ENCODE measurements at places on chromosomes 7 and 10. TPM values are rescaled to one million over a fixed set of nuclear protein-coding genes. Genes with fewer than 3 reads are reported as not detected.

GRCh38 chr7:76122516-76123239, 74.8 kb downstream of the MDH2 start:
- H3K27ac ChIP-seq, result no peak overlapping the region
- DNase-seq, result no peak
- H3K4me1 ChIP-seq, result peaks cover 7% of the 10 kb centered on the region

DNA sequence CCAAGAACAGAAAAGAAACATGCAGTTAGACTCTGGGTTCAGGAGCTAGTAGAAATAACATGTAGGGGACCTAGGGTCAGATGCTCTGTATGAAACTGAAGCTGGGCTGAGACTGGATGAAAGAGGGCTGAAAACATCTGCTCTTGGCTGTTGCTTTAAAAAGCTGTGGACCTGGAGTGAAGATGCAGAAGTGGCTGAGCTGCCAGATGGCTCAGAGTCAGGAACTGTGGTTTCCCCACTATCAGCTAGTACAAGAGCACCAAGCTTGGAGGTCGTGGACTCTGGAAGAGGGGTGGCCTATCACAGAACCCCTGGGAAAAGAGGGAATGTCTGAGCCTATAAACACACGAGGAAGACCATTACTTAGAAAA, 5.9 kb downstream of the ADK start:
- H3K36me3 ChIP-seq, result no peaks in the 10 kb centered on the region
- H3K27ac ChIP-seq, result no peak overlapping the region

GRCh38 chr7:77370606-77371005, 45.5 kb downstream of the GSAP start:
- no peaks in the 10 kb centered on the region for H3K27me3 ChIP-seq
- H3K27ac ChIP-seq, result peak overlapping the region; percentile 5
- DNase-seq, result no peak
- H3K36me3 ChIP-seq, result no peaks in the 10 kb centered on the region
- H3K4me1 ChIP-seq, result no peaks in the 10 kb centered on the region

- DNase-seq, result no peak
- no peak overlapping the region for H3K4me3 ChIP-seq
- H3K36me3 ChIP-seq, result 0 out of 2 replicates have a peak, but pooled peaks cover 2% of the 10 kb centered on the region
- H3K27ac ChIP-seq, result peak overlapping the region; percentile 29
Measured at GRCh38 chr7:6658618-6659345, 21.7 kb downstream of the ZNF316 start.

DNA sequence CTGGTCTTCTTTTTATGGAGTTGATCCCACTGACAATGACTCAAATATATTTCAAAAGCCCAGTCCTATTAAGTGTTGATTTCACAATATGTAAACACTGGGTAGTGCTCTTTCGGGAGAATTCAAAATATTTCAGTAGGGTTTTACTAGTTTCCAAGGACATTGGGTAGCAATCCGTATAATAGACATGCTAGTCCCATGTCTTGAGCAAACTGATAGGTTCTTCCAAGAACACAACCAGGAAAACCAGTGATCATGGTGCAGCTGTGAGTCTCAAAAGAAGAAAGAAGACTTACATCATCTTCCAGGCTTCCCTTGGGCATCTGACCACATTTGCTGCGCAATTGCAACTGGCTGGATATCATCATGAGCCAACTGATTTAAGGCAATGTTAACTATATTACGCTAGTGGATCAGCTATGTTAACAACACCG, 59.3 kb upstream of the APBB1IP start:
- H3K27ac ChIP-seq, result no peak overlapping the region
- no peaks in the 10 kb centered on the region for H3K36me3 ChIP-seq
- no peak overlapping the region for H3K4me3 ChIP-seq
- no peak for DNase-seq

- DNase-seq, result no peak
- no peaks in the 10 kb centered on the region for H3K27me3 ChIP-seq
- H3K36me3 ChIP-seq, result no peaks in the 10 kb centered on the region
- no peaks in the 10 kb centered on the region for H3K4me1 ChIP-seq
- no peak overlapping the region for H3K4me3 ChIP-seq
- no peak overlapping the region for H3K27ac ChIP-seq
Measured at GRCh38 chr10:111593578-111593977, 516.7 kb downstream of the ADRA2A start.

DNA sequence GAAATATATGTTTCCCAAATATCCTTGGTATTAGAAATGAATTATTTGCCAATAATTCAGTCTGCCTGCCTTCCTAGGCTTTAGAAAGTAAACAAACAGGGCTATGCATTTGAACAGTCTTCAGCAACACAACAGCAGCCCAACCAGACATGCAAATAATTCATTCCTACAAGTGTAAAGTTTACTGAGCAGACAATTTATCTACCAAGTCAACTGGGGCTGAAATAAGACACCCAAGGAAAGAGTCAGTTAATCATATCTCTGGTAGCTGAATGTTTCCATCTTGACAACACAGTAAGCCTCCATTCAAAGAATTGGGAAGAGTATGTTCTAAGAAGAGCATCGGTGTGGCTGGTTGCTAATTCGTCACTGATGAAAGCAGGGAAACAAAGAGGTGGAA, 38.4 kb downstream of the AIFM2 start:
- no peak for DNase-seq
- no peaks in the 10 kb centered on the region for H3K36me3 ChIP-seq
- no peaks in the 10 kb centered on the region for H3K27me3 ChIP-seq
- H3K4me3 ChIP-seq, result no peak overlapping the region

DNA sequence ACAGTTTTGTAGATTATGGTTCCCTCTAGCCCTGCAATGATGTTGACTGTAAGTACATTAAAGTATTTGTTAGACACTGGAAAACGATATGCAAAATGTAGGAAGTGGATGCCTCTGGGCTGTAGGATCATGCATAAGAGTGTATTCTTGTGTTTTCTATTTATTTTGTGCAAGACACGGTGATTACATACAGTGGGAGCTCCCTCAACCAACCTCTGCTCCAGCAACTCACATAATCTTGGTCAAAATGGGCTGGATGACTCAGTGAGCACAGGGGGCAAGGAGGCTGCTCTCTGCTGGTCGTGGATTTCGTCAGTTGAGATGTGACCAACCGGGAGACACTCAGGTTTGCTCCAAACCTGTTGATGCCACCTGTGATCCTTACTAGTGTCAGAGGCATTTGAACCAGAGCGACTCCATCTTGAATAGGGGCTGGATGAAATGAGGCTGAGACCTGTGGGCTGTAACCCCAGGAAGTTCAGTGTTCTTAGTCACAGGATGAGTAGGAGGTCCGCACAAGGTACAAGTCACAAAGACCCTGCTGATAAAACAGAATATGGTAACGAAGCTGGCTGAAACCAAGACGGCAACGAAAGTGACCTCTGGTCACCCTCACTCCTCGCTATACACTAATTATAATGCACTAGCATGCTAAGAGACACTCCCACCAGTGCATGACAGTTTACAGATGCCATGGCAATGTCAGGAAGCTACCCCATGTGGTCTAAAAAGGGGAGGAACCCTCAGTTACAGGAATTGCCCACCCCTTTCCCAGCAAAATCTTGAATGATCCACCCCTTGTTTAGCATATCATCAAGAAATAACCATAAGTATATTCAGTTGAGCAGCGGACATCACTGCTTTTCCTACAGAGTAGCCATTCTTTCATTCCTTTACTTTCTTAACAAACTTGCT, 56.4 kb upstream of the FAM20C start:
- no peak for DNase-seq
- H3K4me3 ChIP-seq, result no peak overlapping the region
- H3K27ac ChIP-seq, result no peak overlapping the region
- no peaks in the 10 kb centered on the region for H3K27me3 ChIP-seq
- no peaks in the 10 kb centered on the region for H3K36me3 ChIP-seq
- H3K4me1 ChIP-seq, result no peaks in the 10 kb centered on the region

GRCh38 chr10:6474871-6475270, 105.2 kb downstream of the PRKCQ start:
- no peaks in the 10 kb centered on the region for H3K36me3 ChIP-seq
- no peak for DNase-seq
- no peaks in the 10 kb centered on the region for H3K27me3 ChIP-seq
- no peak overlapping the region for H3K4me3 ChIP-seq
- no peaks in the 10 kb centered on the region for H3K4me1 ChIP-seq

DNA sequence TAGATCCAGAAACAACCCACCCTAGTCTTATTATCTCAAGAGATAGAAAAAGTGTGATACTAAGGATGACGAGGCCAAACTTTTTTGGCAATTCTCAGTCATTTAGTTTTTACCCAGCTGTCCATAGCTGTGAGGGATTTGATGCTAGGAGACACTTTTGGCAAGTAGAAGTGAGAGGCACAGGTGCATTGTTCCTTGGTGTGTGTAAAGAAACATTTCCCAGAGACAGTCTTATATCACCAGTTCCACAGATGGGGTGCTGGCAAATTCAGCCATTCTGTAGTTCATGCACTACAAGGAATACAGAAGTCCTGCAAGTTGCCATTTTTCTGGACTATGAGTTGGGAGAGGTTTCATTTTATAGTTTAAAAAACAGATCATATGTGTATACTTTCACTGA, 403.3 kb upstream of the GHITM start:
- no peaks in the 10 kb centered on the region for H3K36me3 ChIP-seq
- H3K4me1 ChIP-seq, result no peaks in the 10 kb centered on the region
- H3K27ac ChIP-seq, result no peak overlapping the region
- H3K27me3 ChIP-seq, result no peaks in the 10 kb centered on the region

Gene VTI1A
- 45.6 TPM for total RNA-seq

Gene HDAC9
- 0.27 TPM for total RNA-seq

Gene ZCWPW1
- 3.4 TPM for total RNA-seq

Gene ARPC1A
- total RNA-seq, result 201 TPM

Gene SMO
- 36.0 TPM for total RNA-seq
